Stimulated activated CD4-positive, alpha-beta T cell treated with anti-CD3 and anti-CD28 coated beads, Interleukin-15, amount 100 ng/mL, for 1 hour (primary cell): ENCODE measurements at places on chromosomes 5 and 9.

GRCh38 chr9:87193925-87194868, 246.9 kb upstream of the GAS1 start:
- no peak for DNase-seq

DNA sequence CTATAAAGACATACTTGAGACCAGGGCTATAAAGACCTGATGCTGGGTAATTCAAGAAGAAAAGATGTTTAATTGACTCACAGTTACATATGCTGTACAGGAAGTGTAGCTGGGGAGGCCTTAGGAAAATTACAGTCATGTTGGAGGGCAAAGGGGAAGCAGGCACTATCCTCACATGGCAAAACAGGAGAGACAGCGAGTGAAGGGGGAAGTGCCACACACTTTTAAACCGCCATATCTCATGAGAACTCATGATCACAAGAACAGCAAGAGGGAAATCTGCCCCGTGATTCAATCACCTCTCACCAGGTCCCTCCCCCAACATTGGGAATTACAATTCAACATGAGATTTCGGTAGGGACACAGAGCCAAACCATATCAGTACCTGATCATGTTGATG, 89.9 kb upstream of the ADAMTSL1 start:
- no peak for DNase-seq

DNA sequence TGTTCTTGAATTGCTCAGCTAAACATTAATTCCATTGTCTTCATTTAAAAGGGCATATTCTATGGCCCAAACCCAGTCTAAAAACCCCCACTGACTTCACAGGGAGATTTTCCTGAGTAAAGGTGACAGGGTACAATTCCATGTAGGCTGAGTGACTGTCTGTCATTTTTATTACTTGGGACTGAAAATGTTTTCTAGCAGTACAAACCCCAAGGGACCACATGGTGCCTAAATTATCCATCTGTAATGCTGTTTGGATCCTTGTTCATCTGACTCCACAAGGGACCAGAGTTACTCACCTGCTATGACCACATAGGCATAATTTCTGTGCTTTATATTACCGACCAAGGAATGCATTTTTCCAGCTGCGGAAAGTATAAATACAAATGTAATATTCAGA, 349.1 kb downstream of the ZNF608 start:
- DNase-seq, result no peak

DNA sequence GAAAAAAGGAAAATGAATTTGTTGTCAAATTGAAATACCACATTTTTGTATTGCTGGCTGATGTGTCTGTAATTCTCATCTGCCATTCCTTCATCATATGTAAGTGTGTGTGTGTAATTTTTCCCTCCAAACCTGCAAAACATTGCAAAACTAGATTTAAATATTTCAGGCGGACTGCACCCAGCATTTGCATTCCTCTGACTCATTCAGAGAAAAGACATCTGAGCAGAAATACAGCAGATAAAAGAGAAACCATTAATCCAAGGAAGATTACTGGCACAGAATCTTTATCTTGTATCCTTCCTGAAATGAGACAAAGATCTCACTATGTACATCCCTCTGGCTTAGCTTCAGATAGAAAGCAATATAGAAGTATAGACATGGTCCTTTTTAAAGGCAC, 275.3 kb downstream of the TMEM38B start:
- no peak for DNase-seq

- no peak for DNase-seq
Observed at GRCh38 chr5:134550271-134551214, 25.1 kb downstream of the JADE2 start.

DNA sequence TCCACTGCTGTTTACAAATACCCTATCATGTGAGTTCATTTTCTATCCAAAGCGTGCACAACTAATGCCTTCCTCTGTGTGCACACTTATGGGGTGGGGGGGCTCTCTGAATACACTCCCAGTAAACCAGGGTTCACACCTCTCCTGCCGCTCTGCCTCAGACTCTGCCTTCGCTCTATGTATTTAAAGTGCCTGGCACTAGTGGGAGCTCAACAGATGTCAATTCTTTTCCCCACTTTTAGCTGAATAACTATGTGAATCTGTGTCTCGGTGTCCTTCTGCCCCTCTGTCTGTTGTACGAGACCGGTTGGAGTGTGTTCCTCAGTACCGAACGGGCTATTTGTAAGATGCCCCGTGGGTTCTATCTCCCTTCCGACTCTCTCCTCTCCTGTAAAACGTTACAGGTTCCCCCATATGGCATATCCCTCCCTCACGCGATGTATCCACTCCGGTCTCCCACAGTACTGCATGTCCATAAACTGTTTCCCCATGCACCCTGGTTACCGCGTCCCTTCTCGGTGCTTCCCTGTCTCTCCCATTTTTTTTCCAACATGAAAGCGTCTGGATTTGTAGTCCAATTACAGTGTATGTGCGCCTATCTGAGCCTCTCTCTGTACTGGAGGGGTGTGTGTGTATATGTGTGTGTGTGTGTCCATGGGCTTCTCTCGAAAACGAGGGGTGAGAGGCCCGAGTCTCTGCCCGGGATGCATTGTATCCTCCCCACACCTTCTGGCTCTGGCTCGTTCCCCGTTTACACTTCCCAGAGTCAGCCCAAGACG, 1.6 kb downstream of the ELL2 start:
- DNase-seq, result no peak

DNA sequence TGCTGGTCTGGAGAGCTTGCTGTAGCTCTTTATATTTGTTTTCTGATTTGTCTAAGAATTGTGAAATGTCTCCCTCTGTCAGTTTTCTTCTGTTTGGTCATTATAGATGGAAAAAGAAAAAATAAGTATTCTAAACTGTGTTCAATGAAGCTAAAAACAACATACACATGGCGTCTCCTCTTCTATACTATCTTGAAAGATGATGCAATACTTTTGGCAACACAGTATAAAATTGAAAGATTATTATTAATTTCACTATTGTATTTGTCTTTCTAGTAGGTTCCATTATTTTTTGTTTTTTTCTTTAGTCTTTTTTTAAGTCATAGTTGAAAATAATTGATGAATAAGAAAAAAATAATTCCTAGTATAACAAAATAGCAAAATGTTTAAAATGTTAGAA, 22.5 kb downstream of the CCDC192 start:
- no peak for DNase-seq

DNA sequence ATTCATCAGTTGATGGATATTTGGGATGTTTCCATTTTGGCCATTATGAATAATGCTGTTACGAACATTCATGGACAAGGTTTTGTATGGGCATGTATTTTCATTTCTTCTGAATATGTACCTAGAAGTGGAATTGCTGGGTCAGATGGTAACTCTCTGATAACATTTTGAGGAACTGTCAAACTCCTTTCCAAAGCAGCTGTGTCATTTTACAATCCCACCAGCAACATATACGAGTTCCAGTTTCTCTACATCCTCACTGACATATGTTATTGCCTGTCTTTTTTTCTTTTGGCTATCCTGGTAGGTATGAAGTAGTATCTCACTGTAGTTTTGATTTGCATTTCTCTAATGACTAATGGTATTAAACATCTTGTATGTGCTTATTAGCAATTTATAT, 86.7 kb downstream of the PRKACG start:
- no peak for DNase-seq

DNA sequence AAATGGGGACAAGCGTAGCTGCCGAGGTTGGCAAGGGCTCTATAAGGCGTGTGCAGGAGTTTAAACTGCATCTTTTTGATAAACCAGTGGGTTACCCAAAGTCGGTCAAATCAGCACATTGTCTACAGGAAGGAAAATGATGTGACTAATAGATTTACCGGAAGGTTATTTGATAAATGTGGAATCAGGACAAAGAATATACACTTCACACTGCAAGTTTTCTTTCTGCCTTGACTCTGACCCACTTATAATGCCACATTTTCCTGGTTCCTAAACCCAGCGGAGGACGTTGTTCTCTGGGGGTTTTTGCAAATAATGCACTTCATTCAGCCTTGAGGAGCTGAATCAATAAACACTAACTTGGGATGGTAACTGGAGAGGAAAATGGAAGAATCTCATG, 76.8 kb downstream of the TTLL11 start:
- DNase-seq, result no peak

DNA sequence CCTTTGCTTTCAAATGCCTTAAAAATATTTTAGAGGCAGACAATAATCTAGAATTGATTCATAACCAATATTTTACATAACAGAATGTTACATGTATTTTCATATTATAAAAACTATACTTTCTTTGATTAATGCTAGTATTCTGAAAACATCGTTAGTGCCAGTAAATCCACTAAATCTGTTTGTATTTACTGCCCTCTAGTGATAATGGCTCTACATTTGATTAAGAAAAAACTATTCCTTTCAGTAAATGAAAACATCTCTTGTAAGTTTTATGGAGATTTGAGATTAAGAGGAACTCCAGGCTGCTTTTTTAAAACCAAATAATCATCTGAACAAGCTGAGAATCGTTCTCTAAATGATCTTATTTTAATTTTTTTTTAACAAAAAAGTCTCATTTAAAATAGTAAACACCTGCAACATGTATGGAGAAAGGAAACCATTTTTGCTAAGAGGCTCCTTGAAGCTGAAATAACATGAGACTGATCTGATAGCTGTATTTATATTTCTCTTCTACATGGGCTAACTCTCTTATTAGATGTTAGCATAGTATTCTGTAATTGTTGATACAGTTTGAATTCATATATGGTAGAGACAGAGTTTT, 424.7 kb downstream of the RAB3C start:
- no peak for DNase-seq

DNA sequence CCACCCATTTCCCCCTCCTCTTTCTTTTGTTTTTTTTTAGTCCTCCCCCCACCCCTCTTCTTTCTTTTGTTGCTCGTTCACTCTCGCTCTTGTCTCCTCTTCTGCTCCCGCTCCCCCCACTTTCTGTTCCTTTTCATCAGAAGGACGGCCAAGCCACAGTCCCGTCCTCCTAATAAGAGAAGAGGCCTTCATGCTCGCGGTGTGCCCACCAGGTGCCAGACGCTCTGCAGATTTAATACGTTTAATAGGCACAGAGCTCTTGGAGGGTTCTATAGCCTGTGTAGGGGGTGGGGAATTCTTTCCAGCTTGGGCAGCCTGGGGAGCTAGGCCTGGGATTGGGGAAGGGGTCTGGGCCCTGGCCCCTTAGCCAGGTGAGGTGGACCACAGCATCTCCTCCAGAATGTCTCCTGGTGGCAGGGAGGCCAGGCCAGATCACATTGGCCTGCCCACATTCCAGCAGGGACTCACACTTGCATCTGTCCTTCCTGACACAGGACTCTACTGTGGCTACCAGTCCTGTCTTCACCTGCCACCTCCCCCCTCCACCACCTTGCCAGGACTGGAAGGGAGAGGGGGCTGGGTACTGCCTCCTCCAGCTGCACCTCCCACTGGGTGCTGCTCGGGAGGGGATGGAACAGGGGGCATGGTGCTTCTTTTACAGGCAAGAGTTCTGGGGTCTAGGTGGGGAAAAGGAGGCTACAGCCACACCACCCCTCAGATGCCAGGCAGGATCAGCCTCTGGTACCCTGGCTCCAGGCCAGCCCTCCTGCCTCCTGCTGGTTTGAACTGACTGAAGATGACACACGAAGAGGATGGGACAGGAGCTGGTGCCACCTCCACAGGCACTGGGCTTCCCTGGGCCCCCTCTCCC, 6.1 kb upstream of the BARX1 start:
- no peak for DNase-seq

GRCh38 chr5:16842896-16843295, 93.2 kb downstream of the MYO10 start:
- no peak for DNase-seq

DNA sequence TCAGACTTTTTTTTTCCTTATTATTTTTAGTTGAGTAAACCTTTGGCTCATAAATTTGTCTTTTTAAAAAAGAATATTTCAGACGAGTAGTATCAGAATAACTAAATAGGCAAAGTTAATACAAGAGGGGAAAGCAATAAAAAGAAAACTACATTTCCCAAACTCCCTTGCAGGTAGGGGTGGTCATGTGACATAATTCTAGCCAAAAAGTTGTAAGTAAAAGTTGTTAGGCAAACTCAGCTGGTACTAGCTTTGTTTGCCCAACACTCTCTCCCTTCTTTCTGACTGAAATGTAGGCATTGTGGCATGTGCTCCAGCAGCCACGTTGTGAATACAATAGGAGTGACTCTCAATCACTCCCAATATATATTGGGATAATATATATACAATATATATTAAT, 20.9 kb downstream of the GIN1 start:
- DNase-seq, result no peak

DNA sequence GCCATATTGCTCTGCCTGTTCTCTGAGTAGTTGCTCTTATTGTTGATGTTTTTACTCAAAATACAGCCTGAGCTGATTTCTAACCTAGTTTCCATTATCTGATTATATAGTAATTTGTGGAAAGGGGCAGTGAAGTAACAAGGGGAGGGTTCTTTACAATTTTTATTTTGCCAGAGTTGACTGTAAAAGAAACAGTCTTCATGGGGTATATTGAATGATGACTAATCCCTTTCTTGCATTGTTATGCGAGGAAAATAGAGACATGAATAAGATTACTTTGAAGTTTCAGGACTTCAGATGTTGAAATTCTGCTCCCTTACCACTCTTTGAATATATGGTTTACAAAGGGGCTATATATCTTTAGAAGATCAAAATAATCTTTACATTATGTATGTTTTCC, 9.1 kb upstream of the LRRC70 start:
- no peak for DNase-seq

GRCh38 chr9:121738968-121739367, 87.5 kb downstream of the DAB2IP start:
- no peak for DNase-seq

DNA sequence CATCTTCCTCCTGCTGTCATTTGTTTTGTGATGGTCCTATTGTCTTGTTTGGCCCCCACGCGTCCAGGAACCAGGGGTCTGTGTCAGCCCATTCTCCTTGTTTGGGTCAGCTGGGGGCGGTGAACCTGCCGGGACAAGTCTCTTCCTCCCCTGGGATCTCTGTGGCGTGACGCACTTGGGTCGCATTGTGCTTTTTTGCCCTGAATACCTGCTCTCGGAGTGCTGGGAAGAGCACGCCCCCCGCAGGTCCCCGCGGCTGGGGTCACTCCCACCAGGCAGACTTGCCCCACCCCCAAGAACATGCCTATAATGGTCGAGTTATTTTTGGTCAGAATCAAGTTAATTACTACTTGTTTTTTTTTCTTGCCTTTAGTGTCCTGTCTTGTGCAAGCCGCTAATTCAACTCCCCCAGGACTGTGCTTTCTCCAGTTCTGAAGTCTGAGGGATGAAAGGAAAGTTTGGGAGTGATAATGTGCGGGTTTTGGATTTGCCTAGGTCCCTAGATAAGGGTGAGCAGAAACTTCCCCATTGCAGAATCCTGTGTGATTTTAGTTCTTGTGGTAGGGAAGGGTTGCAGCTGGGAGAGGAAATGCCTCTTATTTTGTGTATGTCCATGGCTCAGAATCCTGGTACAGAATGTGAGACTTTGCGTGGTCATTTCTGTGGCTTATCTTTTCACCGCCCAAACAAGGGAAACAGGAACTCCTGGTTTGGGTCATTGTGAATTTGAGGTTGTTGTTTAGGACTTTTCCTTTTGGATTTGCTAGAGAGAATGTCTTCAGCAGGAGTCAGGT, 789 bp downstream of the ACER2 start:
- DNase-seq, result no peak

DNA sequence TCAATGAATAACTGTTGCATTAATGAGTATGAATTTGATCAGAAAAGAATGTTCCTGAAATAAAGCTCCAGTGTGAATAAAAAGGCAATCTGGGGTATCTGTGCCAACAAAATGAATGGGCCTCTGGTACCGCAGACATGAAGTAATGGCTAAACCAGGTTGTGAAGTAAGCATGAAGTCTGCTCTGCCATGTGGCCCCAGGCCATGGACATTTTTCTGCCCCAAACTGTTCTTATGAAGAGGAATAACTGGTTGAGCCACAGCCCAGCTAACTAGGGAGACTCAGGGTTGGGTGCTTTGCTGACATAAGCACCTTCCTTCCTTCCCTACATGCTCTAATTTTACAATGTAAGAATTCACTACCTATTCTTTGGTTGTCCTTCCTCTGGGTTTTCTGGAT, 147.4 kb upstream of the LRRTM2 start:
- DNase-seq, result no peak
